Motor neuron (in vitro differentiated cells): ENCODE measurements at places on chromosomes 2 and 18. TPM values are rescaled to one million over a fixed set of nuclear protein-coding genes. Genes with fewer than 3 reads are reported as not detected.

TMEM247 gene
- not detected in 2 replicates for total RNA-seq

FTCDNL1 gene
- 0.97 and 1.4 TPM in 2 replicates for total RNA-seq

SLC4A3 gene
- total RNA-seq = 9.9 and 11.0 TPM in 2 replicates

SPDYA gene
- 1.2 and 2.6 TPM in 2 replicates for total RNA-seq

CXCR1 gene
- total RNA-seq = 1.5 and 1.6 TPM in 2 replicates

PSTPIP2 gene
- 3.0 and 3.1 TPM in 2 replicates for total RNA-seq

SIX2 gene
- total RNA-seq = 3.4 and 6.7 TPM in 2 replicates

DUSP2 gene
- 0.56 and 1.5 TPM in 2 replicates for total RNA-seq

PKP4 gene
- 43.0 and 82.6 TPM in 2 replicates for total RNA-seq
